NCI-H524 (cell line): ENCODE measurements at places on chromosomes 12 and 14.

GRCh38 chr14:89138846-89139245 lies 278.2 kb downstream of the FOXN3 start:
- DNase-seq, result no peak

DNA sequence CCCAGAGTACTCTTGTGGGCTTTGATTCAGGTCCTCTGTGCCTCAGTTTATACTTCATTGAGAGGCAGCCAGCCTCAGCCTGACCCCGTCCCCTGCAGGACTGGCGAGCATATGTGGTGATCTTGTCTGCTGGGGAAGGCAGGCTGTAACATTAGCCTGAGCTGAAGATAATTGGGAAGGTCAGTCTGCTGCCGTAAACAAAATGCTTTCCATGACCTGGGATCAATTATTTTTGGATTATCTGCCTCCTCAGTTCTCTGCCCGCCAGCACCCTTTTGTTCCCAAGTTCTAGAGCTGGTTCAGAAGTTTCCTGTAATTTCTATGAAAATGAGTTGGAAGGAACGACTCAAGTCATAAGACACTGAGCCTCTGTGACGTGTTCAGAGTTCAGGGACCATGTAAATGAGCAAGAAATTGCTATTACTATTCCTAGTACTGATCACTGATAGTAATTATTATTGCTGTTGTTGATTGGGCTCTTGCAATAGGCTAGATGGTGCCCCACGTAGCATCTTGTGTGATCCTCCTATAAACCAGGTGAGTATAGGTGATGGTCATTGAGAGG lies 4.5 kb downstream of the ORAI1 start:
- DNase-seq, result no peak

- no peak for DNase-seq
Observed at GRCh38 chr14:87133073-87133801, 859.7 kb downstream of the GALC start.

- DNase-seq, result no peak
Observed at GRCh38 chr12:6280672-6281071, 29.8 kb upstream of the PLEKHG6 start.

GRCh38 chr12:6468283-6468575 lies 2.2 kb downstream of the VAMP1 start:
- DNase-seq, result no peak

- DNase-seq, result no peak
Observed at GRCh38 chr12:132615579-132616038, 3.0 kb upstream of the P2RX2 start.

GRCh38 chr14:77808250-77808649 lies 8.3 kb downstream of the ADCK1 start:
- DNase-seq, result no peak

DNA sequence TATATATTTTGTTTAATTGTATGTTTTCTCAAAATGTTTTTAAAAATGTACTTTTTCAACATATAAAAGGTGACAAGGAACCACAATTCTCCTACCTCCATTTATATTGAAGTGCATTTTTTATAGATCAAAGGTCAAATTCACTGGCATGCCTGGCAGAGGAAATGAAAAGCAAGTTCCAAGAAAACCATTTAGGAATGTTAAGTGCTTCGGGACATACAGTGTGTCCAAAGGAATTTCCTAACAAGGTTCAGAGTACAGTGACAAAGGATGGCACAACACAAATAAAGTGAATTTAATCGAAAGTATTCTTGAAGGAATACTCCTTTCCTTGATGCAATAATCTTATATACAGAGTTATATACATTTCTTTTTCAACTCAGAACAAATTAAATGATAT lies 242.3 kb downstream of the CCER1 start:
- DNase-seq, result no peak

DNA sequence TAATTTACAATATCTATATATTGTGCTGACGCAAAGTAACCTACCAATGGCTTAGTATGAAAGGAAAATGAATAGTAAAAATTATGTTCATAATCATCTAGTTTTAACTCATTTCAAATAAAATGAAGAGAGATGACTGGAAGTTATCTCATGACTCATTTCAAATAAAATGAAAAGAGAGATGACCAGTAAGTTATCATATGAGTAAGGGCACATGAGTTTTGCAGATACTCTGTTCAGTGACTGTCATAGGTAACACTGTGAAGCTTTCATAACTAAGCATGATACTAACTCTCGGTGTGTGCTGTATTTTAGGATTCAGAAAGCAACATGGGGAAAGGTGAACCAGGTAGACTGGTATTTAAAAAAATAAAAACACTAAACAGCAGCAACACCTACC lies 364.5 kb upstream of the DIO2 start:
- no peak for DNase-seq

GRCh38 chr12:42173961-42174521 lies 29.4 kb upstream of the GXYLT1 start:
- no peak for DNase-seq

DNA sequence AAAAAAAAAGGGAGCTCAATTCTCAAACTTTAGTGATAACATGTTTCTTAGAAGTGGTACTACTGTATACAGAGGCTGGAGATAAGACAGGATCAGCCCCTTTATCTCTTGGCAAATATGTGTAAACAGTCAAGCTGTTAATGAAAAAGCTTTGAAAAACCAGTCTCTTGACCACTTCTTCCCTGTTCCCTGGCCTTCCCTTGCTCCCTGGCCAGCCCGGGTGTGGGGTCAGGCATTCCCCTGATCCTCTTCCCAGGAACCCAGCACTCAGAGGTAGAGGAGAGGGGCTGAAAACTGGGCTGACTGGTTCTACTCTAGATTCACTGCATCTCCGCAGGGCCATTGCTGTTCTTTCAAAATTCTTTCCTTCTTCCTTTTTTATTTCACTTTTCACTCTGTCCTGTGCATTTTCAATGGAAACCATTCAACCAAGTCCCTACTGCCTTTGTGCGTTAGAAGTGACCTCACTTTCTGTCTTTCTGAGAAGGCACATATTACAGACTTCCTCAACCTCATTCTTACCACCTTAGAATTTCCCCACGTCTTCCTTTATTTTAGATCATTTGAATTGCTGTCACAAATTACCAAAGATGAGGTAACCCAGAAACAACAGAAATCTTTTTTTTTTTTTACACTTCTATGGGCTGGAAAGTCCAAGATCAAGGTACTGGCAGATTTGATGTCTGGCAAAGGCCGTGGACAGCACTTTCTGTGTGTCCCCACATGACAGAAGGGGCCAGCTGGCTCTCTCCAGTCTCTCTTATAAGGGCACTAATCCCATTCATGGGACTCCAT lies 5.7 kb downstream of the GNG2 start:
- peak; percentile 68 for DNase-seq

- DNase-seq, result no peak
Observed at GRCh38 chr14:61253064-61253738, 27.9 kb downstream of the TMEM30B start.

DNA sequence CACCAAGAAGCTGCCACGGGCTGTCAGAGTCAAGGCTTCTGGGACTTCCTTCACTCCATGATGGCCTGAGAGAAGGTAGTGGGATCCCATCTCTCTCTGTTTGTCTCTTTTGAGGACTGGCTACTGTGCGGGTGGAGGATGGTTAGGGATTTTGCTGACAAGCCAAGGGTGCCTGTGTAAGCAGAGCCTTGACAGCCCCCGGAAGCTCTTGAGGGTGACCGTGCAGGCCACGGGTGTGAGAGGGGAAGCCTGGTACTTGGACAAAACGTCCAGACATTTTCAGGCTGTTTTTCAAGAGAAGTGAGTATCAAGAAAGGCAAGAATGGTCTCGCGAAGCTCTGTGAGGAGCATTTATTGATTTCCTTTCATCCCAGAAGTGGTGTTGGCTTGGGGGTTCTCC lies 352.4 kb downstream of the DPF3 start:
- no peak for DNase-seq

DNA sequence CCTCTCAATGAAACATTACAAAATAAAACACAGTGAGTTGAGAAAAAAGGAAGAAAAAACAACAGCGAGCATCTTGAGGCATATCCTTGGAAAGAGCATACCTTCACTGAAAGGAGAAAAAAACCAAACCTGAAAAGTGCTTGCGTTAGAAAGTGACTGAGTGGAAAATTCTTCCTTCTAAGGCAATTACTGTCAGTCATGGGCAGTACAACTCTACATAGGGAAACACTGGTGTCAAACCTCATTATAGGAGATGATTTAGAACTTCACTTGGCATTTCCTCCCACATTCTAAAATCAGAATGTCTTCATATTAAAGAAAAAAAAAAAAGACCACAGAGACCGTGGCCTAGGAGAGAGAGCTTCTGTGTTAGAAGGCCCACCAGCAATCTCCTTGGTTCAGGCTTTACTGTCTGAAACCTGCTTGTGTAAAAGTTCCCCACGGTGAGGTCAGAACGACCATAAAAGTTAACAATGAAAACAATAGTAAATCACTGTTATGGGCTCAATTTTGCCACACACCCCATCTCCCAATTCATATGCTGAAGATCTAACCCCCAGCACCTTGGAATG lies 91.1 kb upstream of the CRY1 start:
- DNase-seq, result no peak

- DNase-seq, result no peak
Observed at GRCh38 chr12:49825971-49826421, 2.2 kb downstream of the NCKAP5L start.

- no peak for DNase-seq
Observed at GRCh38 chr14:28673056-28673455, 93.5 kb upstream of the FOXG1 start.

DNA sequence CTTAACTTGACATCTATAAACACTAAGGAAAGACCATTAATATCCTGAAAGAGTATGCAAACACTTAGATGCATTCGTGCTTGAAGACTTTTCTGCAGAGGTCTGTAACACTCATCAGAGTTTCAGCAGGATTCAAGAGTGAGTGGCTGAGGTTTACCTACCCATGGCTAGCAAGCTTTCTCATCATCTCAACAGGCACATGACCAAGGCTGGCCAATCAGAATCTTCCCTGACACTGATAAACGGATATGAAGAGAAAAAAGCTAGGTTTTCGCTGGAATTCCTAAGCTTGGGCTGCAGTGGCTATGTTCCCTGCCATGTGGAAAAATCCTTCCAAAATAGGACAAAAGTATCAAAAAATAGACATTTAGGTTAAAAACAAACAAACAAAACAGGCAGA lies 162.1 kb upstream of the USP15 start:
- no peak for DNase-seq

- no peak for DNase-seq
Observed at GRCh38 chr14:80714474-80714873, 227.1 kb downstream of the CEP128 start.

GRCh38 chr12:2891240-2892053 lies 756 bp downstream of the TULP3 start:
- DNase-seq, result no peak

DNA sequence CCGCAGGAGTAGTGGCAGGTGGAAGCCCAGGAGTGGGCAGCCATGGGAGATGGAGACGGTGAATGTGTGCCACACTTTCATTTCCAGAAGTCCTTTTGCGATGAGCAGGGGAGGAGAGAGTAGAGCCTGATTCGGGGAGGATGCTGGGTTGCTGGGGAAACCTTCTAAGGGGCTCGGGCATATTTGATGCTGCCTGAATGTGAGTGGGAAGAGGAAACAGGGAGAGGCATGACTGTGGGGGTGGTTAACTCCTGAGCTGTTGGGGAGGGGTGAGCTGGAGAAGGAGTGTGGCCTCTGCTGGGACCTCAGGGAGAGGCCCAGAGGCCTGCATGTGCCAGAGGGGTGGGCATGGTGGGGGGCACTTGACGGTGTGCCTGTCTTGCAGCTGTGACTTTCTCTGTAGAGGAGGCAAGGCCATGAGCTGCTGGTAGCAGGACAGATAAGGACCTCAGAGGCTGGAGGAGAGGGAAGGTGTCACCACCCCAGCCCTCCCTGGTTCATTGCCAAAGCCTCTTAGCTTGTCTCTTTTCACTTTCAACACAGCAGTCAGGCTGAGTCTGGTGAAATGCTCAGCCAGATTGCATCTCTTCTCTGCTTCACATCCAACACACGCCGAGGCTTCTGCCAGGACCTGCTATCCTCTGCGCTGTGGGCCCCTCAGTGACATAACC lies 11.4 kb downstream of the GLT1D1 start:
- no peak for DNase-seq

DNA sequence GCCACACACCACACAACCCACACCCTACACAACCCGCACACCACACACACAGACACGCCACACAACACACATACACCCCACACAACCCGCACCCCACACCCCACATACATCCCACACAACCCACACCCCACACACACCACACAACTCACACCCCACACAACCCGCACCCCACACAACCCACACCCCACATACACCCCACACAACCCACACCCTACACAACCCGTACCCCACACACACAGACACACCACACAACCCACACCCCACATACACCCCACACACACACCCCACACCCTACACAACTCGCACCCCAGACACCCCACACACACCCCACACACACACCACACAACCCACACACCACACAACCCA lies 78.5 kb downstream of the NOC4L start:
- DNase-seq, result no peak

GRCh38 chr14:68104518-68104917 lies 284.9 kb downstream of the RAD51B start:
- no peak for DNase-seq

GRCh38 chr14:70033116-70033515 lies 153.9 kb downstream of the SMOC1 start:
- no peak for DNase-seq

DNA sequence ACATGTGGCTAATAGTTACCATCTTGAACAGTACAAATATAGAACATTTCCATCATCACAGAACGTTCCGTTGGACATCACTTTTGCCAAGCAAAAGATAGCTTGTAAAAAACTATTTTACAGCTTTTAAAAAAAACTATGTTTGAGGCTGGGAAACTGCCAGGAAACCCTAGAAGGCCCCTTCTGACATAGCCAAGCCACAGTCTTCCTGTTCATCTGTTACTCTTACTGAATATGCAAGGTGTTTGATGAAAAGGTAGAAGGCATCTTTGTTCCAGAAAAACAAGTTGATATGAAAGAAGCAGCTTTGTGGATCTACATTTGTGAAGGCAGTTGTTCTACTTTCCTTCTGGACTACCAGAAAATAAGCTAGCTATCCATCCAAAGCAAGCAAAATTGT lies 23.6 kb upstream of the WNK1 start:
- no peak for DNase-seq

- DNase-seq, result no peak
Observed at GRCh38 chr12:60035835-60036234, 440.0 kb downstream of the SLC16A7 start.

GRCh38 chr12:93573552-93574223 lies 1.2 kb downstream of the SOCS2 start:
- no peak for DNase-seq

- peak; percentile 85 for DNase-seq
Observed at GRCh38 chr12:119876761-119877638, at the start of gene CIT. Gene CIT (minus strand): TSS chr12:119877320. CDS start chr12:119876168, 1,152 bp downstream.

GRCh38 chr12:6264402-6265037 lies 46.0 kb upstream of the PLEKHG6 start:
- no peak for DNase-seq
